ENCODE measurements at places on chromosomes 5 and 9. TPM values are rescaled to one million over a fixed set of nuclear protein-coding genes. Genes with fewer than 3 reads are reported as not detected.

The SSNA1 gene
- 75.1 TPM for total RNA-seq

The SPINK1 gene
- not detected for total RNA-seq

- DNase-seq, result no peak
Measured at GRCh38 chr5:98605426-98605825, 168.0 kb upstream of the RGMB start.

DNA sequence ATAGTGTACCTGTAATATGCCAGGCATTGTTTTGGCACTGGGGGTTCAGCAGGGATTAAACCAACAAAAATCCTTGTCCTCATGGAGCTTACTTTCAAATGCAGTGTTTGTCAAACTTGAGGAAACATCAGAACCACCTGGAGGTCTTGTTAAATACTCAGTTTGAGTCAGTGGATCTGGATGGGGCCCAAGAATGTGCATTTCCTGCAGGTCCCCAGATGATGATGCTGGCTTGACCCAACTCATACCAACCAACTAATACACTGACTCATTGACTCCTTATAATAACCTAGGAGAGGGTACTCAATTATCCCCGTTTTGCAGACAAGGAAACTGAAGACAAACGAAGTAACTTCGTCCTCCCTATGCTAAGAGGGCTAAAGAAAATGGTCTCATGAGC is 11.3 kb downstream of the WWC1 start:
- no peak for DNase-seq

GRCh38 chr9:134871697-134872340 is 8.8 kb upstream of the FCN2 start:
- DNase-seq, result no peak

DNA sequence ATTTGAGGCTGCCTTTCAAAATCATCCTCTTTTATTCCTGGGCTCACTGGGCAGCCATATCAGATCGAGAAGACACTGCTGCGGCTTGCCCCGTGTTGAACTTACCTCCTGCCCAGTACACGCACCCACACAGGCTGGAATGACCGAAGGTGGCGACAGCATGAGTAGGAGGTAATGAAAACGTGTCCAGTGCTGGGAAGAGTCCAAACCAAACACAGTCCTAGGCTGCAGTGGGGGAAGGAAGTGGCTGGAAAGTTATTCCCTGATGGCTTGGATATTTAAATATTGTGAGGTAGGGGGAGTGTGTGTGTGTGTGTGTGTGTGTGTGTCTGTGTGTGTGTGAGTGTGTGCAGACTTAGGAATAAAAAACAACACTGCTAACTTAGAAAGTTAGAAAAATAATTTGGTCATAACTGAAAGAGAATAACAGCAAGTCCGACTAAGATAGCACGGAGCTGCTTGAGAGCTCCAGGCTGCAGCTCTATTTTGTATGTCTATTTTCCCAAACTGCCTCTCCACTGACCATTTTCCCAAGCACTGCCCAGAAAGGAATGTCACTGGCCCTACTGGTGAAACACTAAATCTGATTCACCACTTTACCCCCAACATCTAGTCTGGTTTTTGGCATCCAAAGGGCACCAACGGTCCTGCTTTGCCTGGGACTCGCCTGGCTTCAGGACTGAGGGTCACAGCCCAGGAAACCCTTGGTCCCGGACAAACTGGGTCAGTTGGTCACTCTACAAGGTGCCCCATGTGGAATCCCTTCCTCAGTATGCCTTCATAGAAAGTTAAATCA is 41.2 kb downstream of the ANKH start:
- no peak for DNase-seq
